ENCODE measurements at places on chromosomes 2 and 18. TPM values are rescaled to one million over a fixed set of nuclear protein-coding genes. Genes with fewer than 3 reads are reported as not detected.
A peak's percentile ranks its signal among the peaks of the same experiment; 100 is the strongest.

GRCh38 chr2:195694553-195694952, 37.5 kb downstream of the SLC39A10 start:
- DNase-seq = no peak

GRCh38 chr2:163759013-163759412, 23.2 kb upstream of the FIGN start:
- no peak for DNase-seq

DNA sequence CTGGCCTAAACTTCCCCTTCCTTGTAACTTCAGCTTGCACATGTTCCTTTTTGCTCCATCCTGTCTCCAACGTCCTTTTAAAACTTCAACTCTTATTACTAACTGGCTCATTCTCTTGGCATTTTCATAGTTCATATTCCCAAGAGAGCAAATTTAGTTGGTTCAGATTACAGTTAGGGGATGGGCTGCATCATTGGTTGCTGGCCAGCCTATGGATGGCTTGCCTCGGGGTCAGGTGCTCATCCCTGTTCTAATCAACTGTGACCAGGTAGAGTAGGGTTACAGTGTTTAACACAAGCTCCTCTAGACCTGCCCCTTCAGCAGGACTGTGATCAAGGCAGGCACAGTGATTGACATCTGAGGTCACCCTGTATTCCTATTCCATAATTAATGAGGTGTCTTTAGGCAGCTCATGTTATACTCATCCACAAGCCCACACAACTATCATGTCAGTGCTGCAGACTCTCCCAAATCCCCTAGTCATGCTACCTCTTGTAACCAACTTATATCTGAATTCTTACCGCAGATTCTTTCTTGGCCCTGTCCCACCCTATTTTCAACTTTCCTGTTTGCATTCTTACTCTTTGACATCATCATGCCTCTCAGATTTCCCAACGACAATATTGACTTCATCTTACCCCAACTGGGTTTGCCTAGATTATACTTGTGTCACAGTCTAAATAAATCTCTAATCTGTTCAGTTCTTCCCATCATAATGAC, 293.3 kb downstream of the MTX2 start:
- DNase-seq = peak; percentile 91

ANO7 gene
- polyA plus RNA-seq = 2.6 TPM

OR6B2 gene
- not detected for polyA plus RNA-seq

SH3RF3 gene
- polyA plus RNA-seq = 2.1 TPM

STRN gene
- 6.5 TPM for polyA plus RNA-seq
